T follicular helper cell (primary cell): ENCODE measurements at places on chromosomes 11 and 22.

- no peak for DNase-seq
Observed at GRCh38 chr11:78244546-78245255, 56.0 kb downstream of the USP35 start.

- no peak for DNase-seq
Observed at GRCh38 chr11:96424693-96425092, 34.9 kb downstream of the JRKL start.

DNA sequence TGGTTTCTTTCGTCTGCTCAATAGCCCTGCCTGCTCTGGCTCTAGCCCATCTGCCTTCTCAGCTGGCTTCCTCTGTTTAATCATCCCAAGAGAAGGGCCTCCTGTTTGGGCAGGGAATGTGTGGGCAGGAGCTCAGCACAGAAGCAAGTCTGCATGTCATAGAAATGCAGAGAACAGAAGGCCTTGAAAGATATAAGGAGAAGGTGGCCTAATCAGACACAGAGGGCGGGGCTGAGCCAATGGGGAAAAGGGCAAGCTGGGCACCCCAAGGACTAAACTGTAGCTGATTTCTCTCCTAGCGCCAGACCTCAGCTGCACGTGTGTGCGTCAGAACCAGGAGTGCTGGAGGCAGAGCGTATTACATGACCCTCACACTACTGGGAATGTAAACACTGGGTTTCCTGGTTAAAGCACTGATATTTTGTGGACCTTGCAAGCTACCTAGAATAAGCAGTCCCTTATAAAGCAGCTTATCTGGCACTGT, 7.6 kb upstream of the CCKBR start:
- no peak for DNase-seq

GRCh38 chr11:102669664-102670063, 35.9 kb downstream of the MMP27 start:
- DNase-seq = no peak

GRCh38 chr11:116864531-116864930, 27.1 kb upstream of the APOA1 start:
- DNase-seq = no peak

- DNase-seq = peak; percentile 89
Observed at GRCh38 chr22:28882878-28883656, at the start of gene ZNRF3. TSS of gene ZNRF3 (plus strand) at chr22:28883572. CDS start at chr22:28883767, 195 bp downstream.

- DNase-seq = no peak
Observed at GRCh38 chr11:5300251-5300650, 1.5 kb downstream of the OR51B4 start.

- no peak for DNase-seq
Observed at GRCh38 chr11:6334806-6335205, 14.5 kb upstream of the CAVIN3 start.

GRCh38 chr22:48632646-48633246, 1194.9 kb downstream of the BRD1 start:
- no peak for DNase-seq

GRCh38 chr22:23035557-23036277, 34.6 kb upstream of the GNAZ start:
- no peak for DNase-seq

- DNase-seq = no peak
Observed at GRCh38 chr11:9616042-9616675, 42.7 kb downstream of the WEE1 start.

DNA sequence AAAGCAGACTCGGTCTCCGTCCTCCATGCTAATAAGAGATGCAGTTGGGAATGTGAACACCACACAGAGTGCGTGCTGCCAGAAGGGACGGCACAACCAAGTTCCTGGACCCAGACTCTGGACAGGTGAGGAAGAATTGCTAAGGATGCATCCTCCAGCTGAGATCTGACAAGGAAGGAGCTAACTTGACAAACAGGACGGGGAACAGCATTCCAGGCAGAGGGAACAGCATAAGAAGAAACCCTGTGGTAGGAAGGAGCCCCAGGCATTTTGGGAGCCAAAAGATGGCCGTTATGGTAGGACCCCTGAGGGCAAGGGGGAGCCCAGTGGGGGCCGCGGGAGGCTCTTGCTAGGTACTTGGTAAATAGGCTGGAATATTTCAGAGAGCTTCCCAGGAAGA, 6.0 kb downstream of the OSM start:
- DNase-seq = no peak

DNA sequence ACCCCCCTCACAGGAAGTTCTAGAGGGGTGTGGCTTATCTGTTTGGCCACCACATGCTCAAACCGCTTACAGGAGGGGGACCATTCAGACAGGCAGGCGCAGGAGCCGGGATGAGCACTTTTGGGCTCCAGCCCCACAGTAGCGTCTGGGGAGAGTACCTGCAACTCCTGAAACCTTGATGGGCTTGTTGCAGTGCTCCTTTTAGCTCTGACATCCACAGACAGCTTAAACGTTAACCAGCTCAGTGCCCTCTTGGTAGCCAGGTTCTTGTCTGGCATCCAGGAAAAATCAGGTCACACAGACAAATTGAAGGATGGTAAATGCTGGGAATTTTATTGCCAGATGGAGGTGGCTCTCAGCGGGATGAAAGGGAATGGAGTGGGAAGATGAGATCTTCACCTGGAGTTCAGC, 326.3 kb downstream of the ETS1 start:
- DNase-seq = no peak

DNA sequence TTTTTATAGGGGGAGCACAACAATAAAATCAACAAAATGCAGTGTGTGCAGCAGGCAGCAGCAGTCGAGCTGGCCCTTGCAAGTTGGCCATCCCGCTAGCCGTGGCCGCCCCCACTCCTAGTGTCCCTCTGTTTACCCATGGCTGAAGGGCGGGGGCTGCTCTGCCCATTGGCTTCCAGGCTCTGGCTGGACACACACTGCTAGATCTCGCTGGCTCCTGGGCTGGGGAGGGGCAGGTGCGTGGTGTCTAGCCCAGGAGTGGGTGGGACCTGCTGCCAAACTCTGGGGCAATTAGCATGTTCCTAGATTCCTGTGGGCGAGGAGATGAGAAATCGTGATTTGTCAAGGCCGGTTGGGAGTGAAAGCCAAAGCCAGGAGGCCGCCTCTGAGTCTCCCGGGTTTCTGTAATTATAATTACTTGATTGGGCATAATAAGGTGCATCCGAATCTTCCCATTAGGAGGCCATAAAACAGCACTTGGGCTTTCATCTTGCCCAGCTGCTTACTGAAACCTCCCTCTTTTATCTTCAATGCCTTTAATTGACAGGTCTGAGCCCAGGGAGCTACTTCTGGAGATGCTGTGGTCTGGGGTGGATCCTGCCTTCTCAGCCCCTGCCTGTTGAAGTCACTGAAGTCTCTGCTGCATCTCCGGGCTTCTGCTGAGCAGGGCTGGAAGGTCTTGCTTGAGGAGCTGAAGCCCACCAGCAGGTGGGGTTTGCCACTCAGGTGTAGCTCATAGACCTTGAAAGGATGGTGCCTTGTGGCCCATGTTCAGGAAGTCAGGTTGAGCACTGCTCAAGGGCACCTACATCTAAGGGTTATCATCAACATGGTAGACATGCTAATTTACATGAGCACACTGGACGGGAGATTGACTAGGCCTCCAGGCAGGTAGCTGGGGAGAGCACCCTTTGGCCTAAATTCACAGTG, 44.5 kb upstream of the DKK3 start:
- no peak for DNase-seq

DNA sequence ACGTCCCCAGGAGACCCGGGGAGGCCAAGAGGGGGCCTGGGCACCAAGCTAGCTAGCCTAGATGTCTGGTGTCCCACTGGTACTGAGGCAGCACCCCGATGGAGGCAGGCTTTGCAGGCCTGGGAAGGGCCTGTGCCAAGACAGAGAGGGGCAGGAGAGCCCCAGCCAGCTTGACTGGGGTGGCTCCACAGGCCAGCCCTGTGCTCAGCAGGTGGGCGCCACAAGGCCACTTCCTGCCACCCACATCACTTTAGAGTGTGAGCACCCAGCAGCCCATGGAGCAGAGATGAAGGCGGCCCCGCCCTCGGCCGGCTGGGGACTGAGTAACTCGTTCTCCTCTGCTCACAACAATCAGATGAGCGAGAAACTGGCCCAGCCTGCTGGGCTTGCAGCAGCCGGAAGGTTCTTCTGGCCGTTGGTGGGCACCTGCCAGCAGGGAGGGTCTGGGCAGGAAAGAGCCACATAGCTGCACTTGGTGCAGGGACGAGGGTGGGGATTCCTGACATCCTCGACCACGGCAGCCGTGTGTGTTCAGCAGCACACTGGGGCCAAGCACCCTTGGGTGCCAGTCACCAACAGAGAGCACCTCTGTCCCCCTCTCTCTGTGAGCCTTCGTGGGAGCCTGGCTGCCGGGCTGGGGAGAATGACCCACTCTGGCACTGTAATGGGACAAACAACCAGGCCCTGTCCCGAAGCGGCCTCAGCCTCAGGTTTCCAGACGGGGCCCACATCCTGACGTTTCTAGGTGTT, 7.6 kb downstream of the OSBPL5 start:
- DNase-seq = no peak

DNA sequence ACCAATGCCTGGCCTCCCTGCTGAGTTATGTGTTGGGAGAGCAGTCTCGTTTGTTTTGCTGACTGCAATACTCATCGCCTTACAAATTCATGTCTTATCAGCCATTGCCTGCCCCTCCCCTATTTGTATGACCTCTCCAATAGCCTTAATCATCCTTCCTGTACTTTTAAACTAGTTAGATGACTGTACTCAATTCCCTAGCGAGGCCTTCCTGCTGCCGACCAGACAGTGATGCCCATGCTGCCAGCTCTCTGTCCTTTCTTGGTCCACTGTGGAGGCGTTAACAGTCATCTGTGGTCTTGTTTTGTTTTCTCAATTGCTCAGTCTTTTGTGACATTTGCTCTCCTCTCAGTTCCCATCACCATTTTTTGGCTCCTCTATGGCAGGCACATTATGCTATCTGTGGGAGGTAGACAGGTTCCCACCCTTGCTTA, 20.3 kb upstream of the YPEL1 start:
- no peak for DNase-seq

- no peak for DNase-seq
Observed at GRCh38 chr22:30198152-30198825, 48.3 kb downstream of the LIF start.

- DNase-seq = no peak
Observed at GRCh38 chr22:17096071-17096470, 11.3 kb downstream of the IL17RA start.

DNA sequence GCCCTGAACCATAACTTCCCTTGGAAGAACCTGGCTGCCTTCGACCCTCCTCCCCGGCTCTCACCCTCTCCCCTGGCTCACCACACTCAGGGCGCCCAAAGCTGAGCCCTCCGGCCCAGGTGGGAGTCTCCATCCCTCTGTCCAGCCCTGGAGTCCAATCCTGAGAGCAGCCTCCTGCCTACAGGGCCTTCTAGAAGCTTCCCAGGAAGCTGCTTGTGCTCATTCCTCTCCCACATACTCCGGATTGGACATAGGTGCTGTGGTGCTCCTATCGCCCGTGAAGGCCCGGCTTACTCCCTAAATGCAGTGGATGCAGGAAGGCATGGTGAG, 1332.0 kb downstream of the BRD1 start:
- no peak for DNase-seq

DNA sequence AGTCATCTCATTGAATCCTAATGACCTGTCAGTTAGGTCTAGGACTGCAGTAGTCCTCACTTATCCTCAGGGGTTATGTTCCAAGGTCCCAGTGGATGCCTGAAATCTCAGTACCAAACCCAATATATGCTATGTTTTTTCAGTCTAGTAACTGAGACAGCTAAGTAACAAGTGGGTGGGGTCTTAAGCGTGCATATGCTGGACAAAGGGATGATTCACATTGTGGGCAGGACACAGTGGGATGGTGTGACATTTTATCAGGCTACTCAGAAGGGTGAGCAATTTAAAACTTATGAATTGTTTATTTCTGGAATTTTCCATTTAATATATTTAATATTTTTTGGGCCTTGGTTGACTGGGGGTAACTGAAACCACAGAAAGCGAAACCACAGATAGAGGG, 29.0 kb downstream of the DDX10 start:
- DNase-seq = no peak

DNA sequence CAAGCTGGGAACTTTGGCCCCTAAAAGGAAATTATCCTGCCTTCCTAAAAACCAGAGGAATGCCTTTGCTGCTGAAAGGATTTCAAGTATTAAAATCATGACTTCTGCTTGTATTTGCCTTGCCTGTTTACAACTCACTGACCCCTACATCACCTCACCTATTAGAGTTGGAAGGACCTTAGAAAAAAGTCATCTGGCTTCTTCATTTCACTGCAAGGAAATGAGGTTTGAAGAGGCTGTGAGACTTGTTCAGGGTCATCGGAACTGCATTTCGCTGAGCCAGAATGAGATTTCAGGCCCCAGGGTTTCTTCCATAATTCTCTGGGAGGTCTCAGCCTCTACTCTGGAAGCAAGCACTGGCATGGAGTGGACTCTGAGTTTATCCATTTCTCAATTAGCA, 304.1 kb downstream of the BUD13 start:
- no peak for DNase-seq

DNA sequence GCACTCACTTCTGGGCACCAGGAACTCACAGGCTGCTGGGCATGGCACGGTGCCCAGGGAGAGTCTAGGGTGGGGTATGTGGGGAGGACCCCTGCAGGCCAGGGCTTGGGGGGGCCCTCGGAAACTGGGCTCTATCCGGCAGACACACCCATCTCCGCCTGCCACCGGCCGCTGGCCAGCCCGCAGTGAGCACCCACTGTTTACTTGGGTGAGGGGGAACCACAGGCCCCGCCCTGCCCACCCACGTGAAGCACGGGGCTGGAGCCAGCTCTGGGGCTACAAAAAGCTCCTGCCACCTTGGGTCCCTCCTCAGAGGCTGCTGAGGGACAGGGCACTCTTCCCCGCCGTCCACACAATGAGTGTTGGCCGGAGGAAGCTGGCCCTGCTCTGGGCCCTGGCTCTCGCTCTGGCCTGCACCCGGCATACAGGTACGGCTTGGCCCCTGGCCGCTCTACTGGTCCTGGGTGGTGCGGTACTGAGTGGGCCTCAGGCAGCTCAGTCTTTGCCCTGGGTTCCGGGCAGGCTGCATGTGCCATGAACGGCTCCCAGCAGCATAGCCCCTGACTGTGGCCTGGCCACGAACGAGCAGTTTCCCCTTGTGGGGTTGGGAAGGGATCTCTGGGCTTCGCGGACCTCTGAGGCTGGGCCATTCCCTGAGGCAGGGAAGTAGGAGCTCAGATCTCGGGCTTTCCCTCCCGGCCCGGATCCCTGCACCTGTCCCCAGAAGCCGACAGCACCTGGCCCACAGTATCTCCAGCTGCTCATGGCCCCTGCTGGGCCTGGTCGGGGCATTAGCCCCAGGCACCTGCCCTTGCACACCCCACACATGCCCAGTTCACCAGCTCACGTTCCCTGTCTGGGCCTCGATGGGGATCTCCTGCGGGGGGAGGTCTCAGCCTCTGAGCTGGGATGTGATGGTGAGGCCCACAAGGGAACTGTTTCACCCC, at the start of gene MUC5AC:
Gene MUC5AC, plus strand, starts transcription at position 309 of the 947 bp plus-strand sequence. Its CDS starts 47 bp downstream, at position 356.
- DNase-seq = no peak

DNA sequence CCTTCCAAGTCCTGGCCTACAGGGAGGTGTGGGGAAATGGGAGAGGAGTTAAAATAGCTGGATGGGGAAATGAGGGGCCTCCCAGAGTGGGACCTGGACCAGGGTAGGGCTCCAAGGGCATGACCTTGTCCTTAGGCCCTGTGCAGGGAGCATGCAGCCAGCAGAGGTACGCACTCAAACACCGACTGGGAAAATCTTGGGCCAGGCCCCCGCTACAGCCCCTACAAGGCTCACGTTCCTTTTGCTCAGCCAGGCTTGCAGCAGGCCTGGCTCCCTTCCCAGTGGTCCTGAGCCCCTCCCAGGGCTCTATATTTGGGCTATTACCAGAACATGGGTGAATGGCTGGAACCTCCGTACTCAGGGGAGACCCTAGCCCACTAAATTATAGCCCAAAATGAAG, 31.3 kb downstream of the LMO1 start:
- DNase-seq = no peak
